ENCODE measurements at places on chromosomes 2 and 18.

GRCh38 chr18:71442731-71443141 is 1101.4 kb downstream of the CBLN2 start:
- DNase-seq = no peak

DNA sequence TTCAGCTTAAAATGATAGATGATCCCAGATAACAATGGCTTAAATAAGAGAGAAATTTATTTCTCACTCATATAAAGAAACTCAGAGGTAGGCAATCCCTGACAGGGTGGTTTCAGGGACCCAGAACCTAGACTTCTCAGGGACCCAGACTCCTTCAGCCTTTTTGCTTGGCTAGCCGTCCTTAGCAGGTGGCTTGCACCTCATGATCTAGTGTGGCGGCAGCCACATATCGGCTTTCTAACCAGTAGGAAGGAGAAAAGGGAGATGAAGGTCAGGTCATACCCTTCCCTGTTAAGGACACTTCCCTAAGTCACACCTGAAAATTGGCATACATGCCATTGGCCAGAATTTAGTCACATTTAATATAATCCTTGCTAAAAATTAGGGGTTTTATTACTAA is 18.4 kb downstream of the VSNL1 start:
- no peak for DNase-seq

GRCh38 chr18:24395049-24395795 is 2.4 kb downstream of the OSBPL1A start:
- DNase-seq = no peak

DNA sequence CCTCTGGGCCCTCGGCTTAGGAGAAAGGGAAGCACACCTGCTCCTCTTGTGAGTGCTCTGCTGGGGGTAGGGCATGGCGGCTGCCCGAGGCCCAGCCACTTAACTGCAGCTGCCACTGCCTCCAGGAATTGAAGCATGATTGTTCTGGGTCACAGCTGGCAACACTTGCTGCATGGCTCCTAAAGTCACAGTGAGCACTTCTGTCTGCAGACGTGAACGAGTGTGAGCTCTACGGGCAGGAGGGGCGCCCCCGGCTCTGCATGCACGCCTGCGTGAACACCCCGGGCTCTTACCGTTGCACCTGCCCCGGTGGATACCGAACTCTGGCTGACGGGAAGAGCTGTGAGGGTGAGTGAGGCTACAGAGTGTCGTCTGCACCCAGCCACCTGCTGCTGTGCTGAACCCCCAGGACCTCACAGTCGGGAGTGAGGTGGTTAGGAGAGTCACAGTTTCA is 44.4 kb downstream of the FBLN7 start:
- DNase-seq = peak; percentile 58

DNA sequence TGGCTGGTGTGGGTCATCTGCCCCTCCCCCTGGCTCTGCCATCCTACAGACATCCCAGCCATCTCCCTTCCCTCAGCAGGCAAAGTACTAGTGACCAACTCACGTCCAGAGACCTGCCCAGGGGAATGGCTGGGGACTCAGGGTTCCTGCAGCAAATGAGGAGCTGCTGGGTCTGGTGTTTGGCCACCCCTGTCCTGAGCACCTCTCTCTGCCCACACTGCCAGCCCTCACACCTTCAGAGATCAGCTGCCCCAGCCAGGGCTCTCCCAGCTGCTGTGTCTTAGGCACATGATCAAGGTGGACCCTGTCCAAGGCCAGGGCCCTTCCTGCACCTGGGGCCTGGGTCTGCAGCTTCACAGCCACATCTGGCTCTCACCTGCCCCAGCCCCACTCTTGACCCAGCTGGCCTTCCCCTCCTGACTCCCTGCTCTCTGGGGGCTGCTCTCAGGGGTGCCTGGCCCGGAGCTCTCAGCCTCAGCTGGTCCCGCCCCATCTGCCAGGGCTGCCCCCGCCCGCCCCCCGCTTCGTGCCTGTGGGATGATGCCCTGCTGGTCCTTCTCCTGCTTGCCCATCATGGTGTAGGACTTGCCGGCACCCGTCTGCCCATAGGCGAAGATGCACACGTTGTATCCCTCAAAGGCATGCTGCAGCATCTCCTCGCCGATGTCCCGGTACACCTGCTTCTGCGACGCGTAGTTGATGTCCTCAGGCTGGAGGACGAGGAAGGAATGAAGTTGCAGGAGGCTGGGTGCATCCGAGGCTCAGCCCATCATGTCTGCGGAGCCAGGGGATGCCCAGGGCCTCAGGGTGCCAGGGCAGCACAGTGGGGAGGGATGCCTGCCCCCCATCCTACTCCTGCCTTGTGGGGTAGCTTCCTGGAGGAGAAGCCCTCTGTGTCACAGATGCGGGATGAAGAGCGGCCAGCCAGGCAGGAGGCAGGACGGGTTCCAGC is 32.2 kb downstream of the KIF1A start:
- DNase-seq = peak; percentile 7

DNA sequence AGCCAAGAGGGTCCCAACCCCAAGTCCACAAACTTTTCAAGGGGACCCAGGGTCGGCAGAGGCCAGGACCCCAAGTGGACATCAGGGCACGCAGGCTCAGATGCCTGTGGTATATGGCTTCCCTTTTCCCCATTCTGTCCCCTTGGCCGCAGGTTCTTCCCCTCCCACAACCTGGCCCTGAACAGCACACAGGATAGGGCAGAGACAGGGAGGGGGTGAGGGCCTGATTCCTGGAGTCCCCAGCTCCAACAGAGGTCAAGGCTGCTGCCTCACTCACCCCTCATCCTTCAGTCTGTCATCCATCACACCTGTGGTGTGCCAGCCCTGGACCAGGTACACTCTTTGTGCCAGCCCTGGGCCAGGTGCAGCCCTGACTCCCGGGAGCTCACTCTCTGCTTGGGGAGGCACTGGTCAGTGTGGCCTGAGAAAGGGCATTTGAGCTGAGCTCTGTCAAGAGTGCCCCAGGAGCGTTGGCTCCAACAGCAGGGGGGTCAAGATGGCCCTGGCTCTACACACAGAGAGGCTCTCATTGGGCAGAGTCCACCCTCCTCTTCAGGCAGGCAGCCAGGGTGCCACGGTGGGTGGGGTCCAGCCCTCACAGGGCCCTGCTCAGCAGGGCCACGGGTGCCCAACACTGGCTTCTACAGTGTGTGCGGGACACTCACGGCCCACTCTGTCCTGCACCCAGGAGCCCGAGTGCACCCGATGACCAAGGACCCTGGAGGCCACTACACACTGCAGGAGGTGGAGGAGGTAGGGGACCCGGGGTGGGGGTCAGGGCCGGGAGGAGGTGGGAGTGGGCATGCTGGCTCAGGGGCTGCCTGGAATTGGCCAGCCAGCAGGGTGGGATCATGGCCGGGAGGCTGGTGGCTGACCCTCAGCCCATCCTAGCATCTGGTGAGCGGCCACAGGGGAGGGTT is 1.6 kb downstream of the AGXT start:
- DNase-seq = no peak

GRCh38 chr18:43236921-43237320 is 40.4 kb downstream of the SYT4 start:
- no peak for DNase-seq

DNA sequence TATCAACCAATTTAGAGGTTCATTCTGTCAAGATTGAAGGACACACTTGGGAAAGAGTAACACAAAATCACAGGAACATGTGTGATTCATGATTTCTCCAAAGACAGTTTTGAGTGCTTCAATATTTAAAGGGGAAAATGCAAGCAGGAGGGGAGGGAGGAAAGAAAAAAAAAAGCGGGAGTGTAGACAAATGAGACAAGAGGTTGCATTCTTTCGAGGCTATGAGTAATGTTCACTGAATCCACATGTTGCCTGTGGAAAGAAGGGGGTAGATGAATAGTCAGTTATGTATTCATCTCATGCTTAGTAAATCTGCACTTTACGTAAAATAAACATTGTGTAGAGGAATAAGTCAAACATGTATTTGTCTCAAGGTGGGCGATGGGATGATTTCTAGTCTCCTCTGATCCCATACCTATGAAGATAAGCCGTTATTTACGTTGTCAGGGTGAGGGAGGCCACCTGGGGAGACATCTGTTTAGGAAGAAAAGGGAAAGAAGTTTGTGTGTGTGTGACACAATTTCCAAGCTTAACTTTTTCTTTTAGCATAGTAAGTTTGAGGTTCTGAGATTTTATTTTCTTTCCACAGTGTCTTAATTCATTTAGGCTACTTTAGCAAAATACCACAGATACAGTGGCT is 211.0 kb upstream of the ZC3H15 start:
- no peak for DNase-seq

- DNase-seq = no peak
Measured at GRCh38 chr2:232389327-232389726, 10.8 kb downstream of the ALPP start.

GRCh38 chr18:515838-516237 is 15.3 kb upstream of the COLEC12 start:
- no peak for DNase-seq

DNA sequence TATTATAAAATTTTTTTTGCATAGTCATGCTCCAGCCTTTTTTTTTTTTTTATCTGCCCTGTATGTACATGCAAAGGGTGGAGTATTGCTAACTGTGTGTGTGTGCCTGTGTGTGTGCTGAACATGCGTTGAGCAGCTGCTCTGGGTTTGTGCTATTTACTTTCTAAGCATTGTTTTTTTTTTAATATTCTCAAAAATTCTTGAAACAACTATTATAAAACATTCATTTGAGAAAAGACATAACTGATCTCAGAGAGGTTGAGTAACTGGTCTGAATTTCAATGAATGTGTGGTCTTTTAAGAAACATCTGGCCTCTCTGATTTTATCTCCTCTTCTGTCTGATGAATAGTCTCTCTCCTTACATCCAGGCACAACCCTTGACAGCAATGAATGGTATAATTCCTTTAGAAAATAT is 366.0 kb upstream of the SLC14A2 start:
- no peak for DNase-seq

- DNase-seq = no peak
Measured at GRCh38 chr2:184119989-184120800, 478.1 kb upstream of the ZNF804A start.

DNA sequence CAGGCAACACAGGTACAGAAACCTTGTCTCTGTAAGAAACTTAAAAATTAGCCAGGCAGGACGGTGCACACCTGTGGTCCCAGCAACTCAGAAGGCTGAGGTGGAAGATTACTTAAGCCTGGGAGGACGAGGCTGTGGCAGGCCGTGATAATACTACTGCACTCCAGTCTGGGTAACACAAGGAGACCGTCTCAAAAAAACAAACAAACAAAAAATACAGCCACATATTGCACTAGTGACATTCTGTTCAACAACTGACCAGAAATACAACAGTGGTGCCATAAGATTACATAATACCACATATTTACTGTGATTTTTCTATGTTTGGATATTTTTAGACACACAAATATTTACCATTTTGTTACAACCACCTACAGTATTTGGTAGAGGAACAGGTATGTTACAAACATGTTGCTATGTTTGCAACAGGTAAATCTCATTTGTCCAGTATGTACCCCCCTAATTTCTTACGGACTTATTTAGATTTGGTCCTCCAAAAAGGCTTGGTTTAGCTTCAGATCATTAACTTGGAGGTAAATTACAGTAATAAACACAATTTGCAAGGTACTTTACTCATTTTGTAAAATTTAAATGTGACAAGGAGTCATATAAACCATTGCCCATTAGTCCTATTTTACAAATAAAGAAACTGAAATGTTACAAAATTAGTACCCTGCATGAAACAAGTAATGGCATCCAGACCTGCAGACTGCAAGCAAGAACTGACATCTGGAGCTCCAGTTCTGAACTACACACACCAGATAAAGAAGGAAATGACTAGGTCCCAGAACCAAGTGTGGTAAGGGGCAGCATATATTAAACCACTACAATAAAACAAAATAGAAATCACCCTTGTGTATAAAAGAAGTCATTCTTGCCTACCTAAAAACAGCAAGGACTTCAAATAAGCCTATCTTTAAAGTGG is 36.8 kb downstream of the TRIP12 start:
- no peak for DNase-seq

- no peak for DNase-seq
Measured at GRCh38 chr2:235734688-235735231, 240.9 kb downstream of the AGAP1 start.

DNA sequence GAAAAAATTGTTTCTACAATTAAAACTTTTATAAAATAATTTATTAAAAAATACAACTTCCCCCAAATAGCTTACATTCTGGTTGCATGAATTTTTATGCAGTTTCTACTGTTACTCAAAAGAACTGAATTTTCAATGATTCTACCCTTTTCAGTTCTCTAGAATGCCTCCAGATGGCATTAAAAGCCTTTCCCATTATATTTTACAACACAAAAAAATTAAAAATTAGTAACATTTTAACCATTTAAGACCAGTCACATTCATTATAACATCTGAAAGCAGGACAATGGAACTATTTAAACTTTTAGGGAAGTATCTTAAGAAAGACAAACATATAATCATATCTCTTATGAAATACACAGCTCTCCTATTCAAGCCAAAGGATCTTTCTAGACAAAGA is 236.0 kb upstream of the REV1 start:
- no peak for DNase-seq

DNA sequence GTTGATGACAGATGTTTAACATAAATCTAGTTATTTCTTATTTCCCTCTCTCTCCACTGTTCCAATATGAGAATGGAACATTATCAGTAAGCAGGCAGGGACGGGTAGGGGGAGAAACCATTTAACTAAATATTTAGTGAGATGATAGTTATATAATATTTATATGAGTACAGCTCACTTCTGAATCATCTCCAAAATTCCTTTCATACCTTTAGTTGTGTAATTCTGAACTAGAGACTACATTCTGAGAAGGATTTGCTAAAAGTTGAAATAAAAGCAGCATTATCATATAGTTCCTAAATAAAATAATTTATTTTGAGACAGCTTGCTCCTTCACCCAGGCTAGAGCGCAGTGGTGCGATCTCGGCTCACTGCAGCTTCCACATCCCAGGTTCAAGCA is 41.4 kb downstream of the B4GALT6 start:
- no peak for DNase-seq

- no peak for DNase-seq
Measured at GRCh38 chr2:216379977-216380376, 7.7 kb upstream of the MARCHF4 start.

- DNase-seq = no peak
Measured at GRCh38 chr18:53191634-53192033, 851.6 kb downstream of the DCC start.

- peak; percentile 93 for DNase-seq
Measured at GRCh38 chr2:176001916-176002687, at the start of gene LNPK. TSS of gene LNPK (minus strand) at chr2:176002267. CDS start at chr2:175995584, 6,683 bp downstream.

GRCh38 chr2:160109939-160110673 is 47.7 kb upstream of the PLA2R1 start:
- peak; percentile 59 for DNase-seq

DNA sequence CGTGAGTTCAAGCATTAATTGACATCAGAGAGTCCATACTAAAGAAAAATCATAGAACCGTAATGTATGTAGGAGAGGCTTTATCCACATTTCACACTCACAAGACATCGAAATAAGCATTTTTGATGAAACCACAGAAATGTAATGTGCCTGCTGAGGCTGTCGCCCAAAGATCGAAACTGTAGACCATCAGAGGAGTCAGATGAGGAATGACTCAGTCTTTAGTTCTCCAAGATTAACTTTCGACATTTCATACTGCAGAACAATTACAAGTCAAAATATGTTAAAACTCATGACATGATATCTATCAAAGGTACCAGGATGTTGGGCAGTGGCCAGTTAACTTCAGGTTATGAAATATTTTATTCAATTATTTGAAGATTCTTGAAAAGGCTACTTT is 79.6 kb downstream of the RAB31 start:
- DNase-seq = no peak

- DNase-seq = no peak
Measured at GRCh38 chr18:711310-711656, 1.1 kb downstream of the ENOSF1 start.

- DNase-seq = peak; percentile 22
Measured at GRCh38 chr18:12659904-12660605, 2.1 kb upstream of the SPIRE1 start.

Measured in activated naive CD4-positive, alpha-beta T cell treated with anti-CD3 and anti-CD28 coated beads, Interleukin-2, amount 50 U/mL, for 16 hours (primary cell).